ENCODE measurements at places on chromosomes 7 and 10.
A peak's percentile ranks its signal among the peaks of the same experiment; 100 is the strongest.

DNA sequence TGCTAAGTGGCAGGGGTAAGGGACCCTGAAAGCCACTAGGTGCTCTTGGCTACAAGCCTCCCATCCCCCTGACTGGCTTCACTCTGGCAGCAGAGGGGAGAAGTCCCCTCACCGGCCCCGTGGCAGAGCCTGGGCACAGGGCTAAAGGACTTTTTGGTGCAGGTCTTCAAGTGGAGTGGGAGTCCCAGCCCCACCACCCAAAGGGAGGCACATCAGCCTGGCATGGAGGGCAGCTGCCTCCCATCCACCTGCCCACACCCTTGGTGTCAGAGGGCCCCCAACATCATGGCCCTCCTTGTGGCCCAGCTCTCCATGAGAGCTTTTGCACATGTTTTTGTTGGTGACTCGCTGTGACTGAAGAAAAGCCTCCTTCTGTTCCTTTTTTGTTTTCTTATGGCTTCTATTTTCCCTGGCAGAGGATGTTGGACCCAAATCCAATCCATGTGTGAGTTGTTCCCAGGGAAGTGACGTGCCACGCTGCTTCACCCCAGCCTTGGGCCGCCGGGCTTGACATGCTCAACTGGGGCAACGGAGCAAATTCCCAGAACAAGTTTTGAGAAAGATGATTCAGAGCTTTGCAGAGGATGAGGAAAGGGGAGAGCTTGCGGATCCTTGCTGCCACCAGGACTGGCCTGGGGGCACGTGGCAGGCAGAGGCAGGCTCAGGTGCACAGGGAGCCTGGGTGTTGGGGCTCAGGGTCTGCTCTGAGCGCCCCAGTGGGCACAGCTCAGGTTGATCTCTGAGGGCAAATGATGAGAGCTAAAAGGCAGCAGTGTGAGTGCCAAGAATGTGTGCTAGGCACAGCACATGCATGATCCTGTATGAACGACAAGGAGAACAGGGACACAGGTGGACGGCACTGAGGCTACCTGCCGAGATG lies 1.9 kb upstream of the AEBP1 start:
- no peak for DNase-seq

GRCh38 chr10:63666836-63667383 lies 145.7 kb downstream of the REEP3 start:
- DNase-seq = no peak

- DNase-seq = no peak
These were observed 281.9 kb downstream of the EXOC4 start for GRCh38 chr7:133534816-133535215.

DNA sequence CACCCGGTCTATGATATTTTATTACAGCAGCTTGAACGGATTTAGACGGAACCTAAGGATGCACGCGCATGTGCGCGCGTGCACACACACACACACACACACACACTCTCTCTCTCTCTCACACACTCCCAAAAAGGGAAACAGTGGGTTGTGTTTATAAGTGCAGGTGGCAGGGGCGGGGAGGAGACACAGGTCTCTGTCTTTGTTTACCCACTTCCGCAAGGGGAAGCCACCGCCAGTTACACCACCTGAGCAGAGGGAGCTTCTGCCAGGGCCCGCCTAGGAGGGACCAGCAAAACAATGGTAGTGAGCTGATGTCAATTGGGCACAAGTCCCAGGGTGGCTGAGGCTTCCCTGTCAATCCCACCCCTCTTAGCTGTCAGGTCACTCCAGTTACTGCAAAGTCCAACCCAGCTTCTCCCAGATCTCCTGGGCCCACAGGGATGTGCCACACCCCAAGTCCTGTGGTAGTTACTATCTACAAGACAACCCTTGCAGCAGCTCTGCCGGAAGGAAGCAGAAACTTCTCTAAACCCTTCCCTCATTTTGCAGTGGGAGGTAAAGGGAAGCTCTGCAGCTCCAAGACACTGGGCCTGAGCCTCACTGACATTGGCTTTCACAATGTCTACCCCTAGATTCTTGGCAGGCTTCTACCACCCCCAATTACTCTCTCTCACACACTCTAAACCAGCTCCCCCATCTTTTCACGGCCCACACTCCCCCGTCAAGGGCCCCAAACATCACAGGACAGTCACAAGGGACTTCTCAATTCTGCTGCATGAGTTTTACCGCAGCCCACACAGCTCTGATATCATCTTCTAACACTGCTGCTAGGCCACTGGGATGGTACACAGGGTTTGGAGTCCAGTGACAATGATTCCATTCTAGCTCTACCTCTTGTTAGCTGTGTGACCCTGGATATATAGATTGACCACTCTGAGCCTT lies 17.6 kb downstream of the ANXA11 start:
- no peak for DNase-seq

- no peak for DNase-seq
These were observed 1.5 kb downstream of the PIK3CG start for GRCh38 chr7:106866298-106867281.

DNA sequence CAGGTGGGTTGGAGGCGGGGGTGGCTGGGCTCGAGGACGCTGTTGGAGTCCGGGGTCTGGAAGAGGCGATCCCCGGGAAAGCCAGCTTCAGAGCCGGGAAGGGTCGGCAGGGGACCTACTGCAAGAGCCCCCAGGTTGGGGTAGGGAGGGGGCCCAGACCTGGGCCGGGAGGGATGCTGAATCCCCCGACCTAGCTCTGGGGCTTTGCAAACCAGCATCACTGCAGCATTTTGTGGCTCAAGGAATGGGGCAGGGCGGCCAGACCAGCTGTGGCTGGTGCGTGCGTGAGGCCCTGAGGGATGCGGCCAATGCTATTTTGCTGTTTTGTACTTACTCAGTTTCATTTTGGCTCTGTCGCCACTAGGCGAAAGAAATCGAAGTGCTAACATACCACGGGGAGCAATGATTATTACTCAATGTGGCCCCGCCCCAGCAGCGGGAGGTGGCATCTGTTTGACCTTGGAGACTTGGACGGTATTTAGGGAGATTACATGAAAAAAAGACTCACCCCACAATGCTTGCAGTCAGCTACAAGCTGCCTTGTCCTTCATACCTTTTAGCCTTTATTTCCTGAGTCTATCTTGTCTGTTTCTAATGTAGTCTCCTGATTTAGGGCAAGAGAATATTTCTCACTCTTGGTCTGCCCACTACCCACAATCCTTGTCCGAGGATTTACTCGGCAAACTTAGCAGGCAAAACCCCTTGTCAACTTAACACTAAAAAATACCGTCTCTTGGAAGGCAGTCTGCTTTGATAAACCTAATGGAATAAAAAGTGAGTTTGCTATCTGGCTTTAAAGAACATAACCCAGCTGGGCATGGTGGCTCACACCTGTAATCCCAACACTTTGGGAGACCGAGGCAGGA lies 16.2 kb downstream of the HSPB1 start:
- peak; percentile 79 for DNase-seq

DNA sequence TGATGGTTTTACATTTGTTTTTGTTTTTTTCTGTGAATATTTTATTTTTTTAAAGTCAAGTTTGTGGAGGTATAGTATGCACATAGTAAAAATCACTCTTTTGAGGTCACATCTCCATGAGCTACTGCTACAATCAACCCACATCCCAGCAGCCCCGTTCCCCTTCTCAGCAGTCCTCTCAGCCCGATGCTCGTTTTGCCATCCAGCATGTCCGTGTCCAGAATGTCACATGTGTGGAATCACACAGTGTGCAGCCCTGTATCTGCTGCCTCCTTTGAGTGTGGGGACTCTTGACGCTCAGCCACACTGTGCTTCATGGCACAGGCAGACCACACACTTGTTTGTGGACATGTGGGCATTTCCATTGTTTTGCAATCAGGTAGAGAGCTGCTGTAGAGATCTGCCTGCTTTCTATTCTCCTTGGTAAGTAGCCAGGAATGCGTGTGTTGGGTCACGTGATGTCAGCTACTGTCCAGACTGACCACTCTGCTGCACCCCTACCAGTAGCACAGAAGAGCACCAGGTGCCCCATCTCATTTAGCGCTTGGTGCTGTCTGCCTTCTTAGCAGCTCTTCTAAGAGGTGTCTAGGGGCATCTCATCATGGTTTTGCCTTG lies 71.6 kb upstream of the CAMK2B start:
- no peak for DNase-seq

- no peak for DNase-seq
These were observed 2.3 kb downstream of the ZC3HC1 start for GRCh38 chr7:130048906-130049305.

- peak; percentile 41 for DNase-seq
These were observed 774.4 kb upstream of the POM121L12 start for GRCh38 chr7:52261057-52261456.

- no peak for DNase-seq
These were observed 12.7 kb downstream of the TAS2R60 start for GRCh38 chr7:143455942-143456341.

- DNase-seq = peak; percentile 50
These were observed 227.4 kb downstream of the GRID1 start for GRCh38 chr10:86139066-86139657.

GRCh38 chr7:99040104-99040958 lies 103.6 kb downstream of the SMURF1 start:
- DNase-seq = peak; percentile 77

DNA sequence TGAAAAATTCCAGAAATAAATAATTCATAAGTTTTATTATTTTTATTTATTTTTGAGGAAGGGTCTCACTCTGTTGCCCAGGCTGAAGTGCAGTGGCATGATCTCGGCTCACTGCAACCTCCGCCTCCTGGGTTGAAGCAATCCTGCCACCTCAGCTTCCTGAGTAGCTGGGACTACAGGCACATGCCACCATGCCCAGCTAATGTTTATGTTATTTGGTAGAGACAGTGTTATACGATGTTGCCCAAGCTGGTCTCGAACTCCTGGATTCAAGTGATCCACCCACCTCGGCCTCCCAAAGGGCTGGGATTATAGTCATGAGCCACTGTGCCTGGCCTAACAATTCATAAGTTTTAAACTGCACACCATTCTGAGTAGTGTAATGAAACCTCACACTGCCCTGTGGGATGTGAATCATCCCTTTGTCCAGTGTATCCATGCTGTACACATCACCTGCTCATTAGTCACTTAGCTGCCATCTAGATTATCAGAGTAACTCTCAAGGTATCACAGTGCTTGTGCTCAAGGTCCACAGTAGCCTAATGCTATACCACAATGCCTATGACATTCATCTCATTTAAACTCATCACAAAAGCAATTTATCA lies 17.9 kb downstream of the RTKN2 start:
- no peak for DNase-seq

DNA sequence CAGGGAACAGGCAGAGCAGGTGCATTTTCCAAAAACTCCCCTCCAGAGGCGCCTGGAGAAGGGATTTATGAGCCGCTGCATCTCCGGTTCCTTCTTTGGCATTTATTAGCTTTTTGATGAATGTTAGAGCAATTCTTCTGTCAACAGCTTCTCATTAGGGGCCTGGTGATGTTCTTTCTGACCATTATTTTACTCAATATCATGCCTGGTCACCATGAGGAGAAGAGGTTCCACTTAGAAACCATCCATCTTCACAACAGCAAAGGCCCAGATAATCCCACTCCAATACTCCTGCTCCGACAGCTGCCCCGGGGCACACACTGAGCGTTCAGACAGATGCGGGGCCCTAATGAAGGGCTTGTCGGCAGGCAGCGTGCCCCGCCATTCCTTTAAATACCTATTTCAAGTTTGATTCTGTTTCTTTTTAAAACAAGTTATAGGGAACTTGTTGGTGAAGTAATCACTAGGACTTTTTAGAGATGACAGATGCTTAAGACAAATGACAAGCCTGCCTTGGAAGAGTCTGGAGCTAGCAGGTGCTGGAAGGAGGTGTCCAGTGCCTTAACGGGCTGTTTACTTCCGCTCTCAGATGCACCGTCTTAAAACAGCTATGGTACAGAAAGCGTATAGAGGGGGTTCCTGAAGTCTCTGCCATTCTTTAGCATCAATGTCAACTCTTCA lies 31.7 kb downstream of the ECHDC3 start:
- DNase-seq = no peak

DNA sequence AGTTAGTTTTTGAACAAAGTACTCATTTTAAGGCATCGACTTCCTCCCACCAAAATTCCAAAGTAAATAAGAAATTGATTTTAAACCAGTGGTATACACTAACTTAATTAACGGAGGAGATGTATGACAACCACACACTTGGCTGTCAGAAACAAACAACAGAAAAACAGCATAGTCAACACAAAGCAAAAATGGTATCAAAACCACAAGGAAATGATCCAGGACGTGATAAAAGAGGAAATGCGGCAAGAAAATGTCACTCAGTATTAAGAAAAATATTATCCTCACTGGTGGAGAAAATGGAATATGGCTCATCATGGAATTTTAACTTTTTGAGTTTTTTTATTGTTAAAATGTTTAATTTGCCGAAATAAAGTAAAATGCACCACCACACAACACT lies 17.5 kb downstream of the KIAA1549 start:
- no peak for DNase-seq

Data from T47D (cell line).